ENCODE measurements at places on chromosomes 2 and 18.
A peak's percentile ranks its signal among the peaks of the same experiment; 100 is the strongest.

GRCh38 chr2:4732560-4732959 is 959.6 kb upstream of the SOX11 start:
- no peak for DNase-seq

- DNase-seq: no peak
These were observed 1.4 kb downstream of the KRCC1 start for GRCh38 chr2:88053934-88054781.

DNA sequence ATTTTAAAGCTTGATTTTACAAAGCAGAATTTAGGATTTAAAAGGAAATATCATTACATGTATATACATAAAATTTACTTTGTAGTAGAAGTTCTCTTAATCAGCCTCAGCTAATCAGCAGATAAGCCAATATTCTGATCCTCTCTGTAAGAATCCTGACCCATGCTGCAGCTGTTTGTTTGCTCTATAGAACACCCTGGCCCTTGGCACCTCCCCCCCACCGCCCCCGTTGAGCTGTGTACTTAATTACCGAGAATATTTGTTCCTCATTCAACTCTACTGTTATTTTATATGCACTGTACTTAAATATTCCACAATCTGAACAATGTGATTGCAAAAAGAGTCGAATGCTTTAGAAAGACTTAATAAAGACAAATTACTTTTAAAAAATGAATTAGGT is 98.0 kb downstream of the EVA1A start:
- DNase-seq: no peak

DNA sequence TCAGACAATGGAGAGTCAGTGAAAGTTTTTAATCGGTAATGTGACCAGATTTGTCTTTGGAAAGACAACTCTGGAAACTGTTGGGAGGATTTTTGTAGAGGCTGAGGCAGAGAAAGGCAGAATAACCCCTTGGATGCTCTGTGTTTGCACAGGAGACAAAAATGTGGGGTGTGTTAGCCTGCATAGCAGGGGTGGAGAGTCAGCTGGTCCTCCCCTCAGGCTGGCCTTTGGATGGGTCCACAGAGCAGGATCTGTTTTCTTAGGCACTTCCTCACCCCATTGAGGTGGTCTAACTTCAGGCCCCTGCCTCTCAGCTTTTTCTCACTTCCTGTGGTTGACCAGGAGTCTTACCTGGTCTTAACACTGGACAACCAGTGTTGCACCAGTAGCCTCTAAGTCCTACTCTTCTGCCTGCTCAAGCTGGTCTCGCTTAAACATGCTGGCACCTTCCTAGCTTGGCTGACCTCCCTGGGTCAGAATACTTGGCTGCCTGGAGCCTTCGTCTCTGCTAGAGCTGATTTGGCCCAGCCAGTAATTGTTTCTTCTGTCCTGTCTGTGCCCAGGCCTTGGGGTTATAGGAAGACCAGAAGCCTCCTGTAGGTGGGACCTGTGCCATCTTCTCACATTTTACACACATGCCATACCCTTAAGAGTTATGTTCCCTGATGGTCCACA is 259.8 kb upstream of the RASGRP3 start:
- DNase-seq: no peak

DNA sequence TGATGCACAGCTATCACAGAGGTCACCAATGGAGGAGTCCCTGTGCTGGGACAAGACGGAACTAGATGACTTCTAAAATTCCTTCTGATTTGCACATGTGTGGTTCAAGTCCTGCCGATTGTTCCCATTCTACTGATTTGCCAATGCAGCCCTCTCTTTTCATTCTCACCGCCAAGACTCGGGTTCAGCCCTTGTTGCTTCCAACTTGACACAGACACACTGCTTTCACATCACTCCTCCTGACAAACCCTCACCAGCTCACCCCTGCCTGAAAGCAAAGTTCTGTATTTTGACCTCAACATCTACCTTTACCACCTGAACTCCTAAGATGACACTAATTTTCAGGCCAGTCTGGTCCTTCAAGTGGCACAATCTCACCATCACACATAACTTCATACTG is 25.5 kb downstream of the REEP1 start:
- no peak for DNase-seq

DNA sequence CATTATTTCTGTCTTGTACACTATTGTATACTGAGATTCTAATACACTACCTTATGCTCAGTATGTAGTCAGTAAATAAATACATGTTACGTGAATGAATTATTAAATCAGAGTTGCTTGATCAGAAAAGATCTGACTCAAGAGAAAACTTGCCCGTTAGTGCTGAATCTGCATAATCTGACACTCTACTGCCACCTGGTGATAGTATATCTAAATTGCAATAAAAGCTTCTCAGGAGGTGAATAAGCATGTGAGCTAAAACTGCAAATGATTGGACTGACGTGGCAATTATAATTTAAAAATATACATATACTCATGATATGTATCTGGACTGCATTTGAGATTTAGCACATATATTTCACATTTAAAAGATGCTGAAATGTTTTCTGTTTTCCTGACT is 70.4 kb downstream of the KIAA1328 start:
- DNase-seq: no peak

GRCh38 chr2:235756491-235756890 is 262.6 kb downstream of the AGAP1 start:
- DNase-seq: no peak

DNA sequence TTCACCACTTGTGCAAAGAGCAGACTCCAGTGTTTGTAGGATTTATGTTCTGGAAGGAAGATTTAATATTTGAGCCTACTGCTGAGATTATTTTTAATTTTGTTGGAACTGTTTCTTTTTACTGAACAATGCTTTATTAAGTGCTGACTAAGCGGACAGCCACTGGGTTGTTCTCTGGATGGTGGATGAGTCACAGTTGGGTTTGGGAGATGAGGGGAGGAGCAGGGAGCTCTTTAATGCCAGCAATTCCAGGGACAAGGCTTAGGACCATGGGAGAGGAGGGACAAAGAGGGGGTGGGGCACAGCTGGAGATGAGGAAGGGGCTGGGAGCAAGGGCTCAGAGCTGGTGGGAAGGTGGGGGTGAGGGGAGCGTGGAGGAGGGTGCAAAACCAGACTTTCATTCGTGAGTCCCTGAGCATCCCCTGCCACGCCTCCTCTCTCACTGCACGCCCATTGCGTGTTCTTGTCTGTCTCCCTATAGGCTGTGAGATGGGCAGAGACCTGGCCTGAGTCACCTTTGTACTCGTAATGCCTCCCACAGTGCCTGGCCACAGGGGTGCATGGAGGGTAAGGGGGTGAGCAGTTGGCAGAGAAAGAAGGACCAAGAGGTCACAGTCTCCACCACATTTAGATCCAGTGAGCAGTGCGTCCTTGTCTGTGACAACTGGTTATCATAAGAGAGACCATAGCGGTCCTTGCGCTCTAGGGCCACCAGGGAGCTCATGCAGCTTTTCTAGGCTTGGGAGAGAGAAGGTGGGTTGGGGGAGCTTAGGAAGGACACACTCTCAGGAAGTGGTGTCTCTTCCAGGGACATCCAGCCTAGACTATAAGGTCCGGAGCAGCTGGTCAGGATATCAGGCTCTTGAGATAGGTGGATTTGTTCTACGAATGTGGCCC is 18.4 kb downstream of the SLC4A3 start:
- no peak for DNase-seq

GRCh38 chr18:56907771-56908170 is 239.1 kb upstream of the BOD1L2 start:
- DNase-seq: no peak

- DNase-seq: no peak
These were observed 80.2 kb downstream of the RAB3GAP1 start for GRCh38 chr2:135132314-135132713.

GRCh38 chr2:154698296-154698720 is at the start of gene KCNJ3:
TSS of gene KCNJ3 (plus strand) at chr2:154698695. CDS start at chr2:154698776, 81 bp downstream.
- no peak for DNase-seq

DNA sequence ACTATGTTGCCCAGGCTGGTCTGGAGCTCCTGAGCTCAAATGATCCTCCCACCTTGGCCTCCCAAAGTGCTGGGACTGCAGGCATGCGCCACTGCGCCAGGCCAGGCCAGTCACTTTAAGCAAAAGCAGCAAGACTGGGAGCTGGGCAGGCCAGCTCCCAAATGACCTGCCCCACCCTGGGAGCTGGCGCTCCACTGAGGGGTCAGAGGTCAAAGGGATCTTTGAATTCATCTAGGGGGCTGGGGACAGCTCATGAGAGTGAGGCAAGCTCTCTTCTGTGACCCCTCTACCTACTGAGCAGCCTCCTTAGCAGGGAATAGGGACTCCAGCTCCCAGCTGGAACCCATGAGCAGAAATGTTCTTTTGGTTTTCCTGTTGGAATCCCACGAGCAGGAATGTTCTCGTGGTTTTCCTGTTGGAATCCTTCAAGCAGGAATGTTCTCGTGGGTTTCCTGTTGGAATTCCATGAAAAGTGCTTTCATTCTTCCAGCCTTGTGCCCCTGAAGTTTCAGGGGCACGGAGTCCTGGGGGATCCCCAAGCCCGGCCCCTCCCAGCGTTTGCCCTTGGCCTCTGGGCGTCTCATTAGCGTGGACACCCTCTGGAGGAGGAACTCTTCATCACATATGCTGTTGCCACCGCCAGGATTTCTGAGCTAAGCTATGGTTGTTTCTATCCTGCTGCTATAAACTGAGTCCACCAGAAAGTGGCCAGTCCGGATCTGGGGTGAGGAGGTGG is 162.0 kb upstream of the HAAO start:
- no peak for DNase-seq

GRCh38 chr2:180656455-180656847 is 324.0 kb upstream of the UBE2E3 start:
- no peak for DNase-seq

DNA sequence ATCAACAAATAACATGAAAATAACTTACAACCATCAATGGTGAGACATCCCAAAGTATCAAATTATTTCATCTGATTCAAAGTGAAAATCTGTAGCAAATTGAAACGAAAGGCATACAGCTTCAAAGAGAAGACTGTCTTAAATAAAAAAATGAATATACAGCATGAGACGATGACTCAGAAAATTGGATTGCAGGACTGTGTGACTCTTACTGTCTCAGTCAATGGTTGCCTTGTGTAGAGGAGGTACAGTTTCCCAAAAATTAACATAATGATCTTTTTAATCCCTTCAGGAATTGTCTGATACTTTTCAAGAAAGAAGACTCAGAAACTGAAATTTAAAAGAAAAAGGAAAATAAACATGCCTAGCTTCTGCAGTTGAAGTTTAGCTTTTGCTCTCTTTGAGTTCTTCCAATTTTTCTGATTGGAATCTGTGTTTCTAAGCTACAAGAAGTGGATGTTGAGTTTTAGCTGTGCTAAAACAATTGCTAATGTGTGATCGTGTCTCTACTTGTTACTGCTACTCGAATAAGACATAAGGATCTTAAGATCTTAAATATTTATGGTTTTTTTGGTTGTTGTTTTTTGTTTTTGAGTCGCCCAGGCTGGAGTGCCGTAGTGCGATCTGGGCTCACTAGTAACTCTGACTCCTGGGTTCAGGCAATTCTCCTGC is 41.1 kb upstream of the EPB41L3 start:
- DNase-seq: no peak

DNA sequence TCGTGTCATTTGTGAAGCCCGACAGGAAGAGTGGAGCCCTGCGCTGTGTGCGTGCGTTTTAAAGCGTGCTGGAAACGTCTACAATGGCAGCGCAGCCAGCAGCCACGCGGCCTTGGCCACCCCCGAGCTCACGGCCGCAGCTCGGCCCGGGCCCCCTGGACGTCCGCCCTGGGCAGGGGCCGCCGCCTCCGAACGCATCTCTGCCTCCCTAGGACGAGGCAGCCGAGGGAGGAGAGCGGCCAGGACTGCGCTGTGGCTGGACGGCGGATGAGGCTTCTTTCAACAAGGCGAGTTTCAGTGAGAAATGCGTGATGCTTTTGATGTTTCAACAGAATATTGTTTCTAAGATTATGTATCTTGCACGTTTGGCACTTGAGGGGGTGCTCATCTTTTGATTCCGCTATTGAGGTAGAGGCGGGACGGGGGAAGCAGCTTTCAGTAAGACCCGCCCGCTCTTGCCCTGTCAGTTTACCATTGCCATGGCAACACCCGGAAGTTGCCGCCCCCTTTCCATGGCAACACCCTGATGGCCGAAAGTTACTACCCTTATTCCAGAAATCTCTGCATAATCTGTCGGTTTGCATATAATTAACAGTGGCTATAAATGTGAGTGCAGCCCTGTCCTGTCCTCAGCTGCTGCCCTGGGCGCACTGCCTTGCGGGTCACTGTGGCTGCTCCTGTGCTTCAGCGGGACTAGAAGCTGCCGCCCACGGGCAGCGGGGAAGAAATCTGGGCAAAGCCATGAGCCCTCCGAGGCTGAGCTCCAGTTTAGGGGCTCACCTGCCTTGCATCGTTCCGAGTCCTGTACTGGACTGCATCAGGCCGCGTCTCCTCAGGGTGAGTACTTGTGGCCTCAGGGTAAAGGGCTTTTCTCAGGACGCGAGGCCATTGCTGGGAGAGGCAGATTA is 38.6 kb downstream of the ADNP2 start:
- DNase-seq: peak; percentile 21

GRCh38 chr2:235171550-235172031 is 219.8 kb downstream of the SH3BP4 start:
- no peak for DNase-seq

DNA sequence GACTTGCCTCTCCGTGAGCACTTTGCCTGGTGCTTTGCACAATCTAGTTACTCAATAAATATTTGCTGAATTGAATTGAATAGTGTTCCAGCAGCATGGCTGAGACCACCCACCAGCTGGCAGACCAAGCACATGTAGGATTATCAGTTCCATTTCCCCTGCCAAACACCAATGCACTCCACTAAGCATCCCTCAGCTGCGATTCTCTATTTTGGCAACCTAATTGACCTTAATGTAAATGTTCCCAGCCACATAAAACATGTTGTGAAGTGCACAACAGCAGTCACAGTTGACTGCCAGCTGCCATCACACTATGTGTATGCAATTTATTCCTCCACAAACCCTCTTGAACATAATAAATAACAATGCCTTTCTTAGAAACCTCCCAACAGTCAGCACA is 1879.4 kb upstream of the PIK3C3 start:
- DNase-seq: peak; percentile 84

DNA sequence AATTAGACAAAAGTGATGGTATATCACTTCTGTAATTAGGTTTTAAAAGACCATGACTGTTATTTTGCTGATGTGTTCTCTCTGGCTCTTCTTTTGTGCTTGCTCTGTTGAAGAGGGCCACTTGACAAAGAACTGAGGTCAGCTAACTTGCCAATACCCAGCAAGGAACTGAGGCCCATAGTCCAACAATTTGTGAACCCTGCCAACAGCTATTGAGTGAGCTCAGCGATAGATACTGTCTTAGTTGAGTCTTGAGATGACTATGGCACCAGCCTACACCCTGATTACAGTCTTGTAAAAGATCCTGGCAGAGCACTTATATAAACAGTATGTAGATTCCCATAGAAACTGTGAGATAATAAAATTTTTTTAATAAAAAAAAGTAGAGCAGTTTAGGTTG is 103.0 kb downstream of the BMPR2 start:
- DNase-seq: no peak

DNA sequence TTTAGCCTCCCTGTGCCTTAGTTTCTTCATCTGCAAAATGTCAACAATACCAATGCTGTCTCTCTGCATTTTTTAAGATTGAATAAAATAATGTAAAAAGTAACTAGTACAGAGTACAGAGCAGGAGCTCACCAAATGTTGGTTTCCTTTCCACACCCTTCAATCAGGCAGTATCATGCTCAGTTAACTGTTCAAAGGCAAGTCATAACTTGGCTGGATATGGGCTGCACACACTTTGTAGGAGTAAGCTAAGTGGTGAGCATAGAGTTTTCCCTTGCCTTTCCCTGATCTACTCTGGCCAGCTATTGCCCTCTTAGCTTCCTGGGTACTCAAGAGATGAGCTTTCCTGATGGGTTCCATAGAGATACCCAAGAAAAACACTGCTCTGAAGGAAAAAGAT is 77.9 kb downstream of the CYBRD1 start:
- DNase-seq: no peak

- DNase-seq: no peak
These were observed 69.6 kb downstream of the MAP4K4 start for GRCh38 chr2:101766871-101767739.
